Tibial nerve (tissue), 4 donors: ENCODE measurements at places on chromosomes 11 and 22. TPM values are rescaled to one million over a fixed set of nuclear protein-coding genes. Genes with fewer than 3 reads are reported as not detected.

- no peak for DNase-seq
Observed at GRCh38 chr11:36097219-36097650, 153.4 kb downstream of the LDLRAD3 start.

DNA sequence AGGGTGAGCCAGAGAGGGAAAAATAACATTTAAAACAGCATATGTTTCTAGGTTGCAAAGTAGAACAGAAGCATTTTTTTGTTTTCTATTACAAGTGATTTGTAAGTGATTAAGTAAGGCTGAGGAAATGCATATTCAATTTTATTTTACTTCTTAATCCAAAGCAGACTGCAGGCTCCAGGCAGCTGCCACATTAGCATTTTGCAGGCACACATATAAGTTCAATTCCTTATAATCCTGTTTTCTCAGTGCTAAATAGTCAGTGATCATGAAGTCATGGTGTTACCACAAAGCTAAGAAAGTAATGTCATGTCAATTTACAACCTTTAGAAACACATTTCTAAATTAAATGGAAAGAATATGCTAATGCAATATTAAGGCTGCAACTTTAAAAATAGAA, 149.8 kb downstream of the CNTN5 start:
- DNase-seq: no peak

- no peak for DNase-seq
Observed at GRCh38 chr11:120027546-120028180, 110.2 kb downstream of the TRIM29 start.

GRCh38 chr11:34721646-34722045, 100.8 kb downstream of the EHF start:
- DNase-seq: no peak

DNA sequence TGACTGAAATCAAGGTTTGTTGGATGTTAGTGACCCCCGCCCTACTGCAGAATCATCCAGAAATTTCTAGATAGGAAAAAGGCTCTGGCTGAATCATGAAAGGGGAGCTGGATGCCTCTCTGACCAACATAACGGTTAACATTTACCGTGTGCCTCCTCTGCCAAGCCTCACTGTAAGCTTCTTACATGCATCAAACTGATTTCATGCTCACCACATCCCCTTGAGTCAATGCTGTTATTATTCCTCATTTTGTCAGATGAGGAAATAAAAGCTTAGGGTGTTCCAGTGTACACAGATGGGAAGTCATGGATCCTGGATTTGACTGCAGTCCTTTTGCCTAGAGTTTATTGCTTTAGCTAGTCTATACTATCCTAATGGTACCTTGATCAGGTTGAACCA, 5.9 kb upstream of the HMOX1 start:
- DNase-seq: no peak

DNA sequence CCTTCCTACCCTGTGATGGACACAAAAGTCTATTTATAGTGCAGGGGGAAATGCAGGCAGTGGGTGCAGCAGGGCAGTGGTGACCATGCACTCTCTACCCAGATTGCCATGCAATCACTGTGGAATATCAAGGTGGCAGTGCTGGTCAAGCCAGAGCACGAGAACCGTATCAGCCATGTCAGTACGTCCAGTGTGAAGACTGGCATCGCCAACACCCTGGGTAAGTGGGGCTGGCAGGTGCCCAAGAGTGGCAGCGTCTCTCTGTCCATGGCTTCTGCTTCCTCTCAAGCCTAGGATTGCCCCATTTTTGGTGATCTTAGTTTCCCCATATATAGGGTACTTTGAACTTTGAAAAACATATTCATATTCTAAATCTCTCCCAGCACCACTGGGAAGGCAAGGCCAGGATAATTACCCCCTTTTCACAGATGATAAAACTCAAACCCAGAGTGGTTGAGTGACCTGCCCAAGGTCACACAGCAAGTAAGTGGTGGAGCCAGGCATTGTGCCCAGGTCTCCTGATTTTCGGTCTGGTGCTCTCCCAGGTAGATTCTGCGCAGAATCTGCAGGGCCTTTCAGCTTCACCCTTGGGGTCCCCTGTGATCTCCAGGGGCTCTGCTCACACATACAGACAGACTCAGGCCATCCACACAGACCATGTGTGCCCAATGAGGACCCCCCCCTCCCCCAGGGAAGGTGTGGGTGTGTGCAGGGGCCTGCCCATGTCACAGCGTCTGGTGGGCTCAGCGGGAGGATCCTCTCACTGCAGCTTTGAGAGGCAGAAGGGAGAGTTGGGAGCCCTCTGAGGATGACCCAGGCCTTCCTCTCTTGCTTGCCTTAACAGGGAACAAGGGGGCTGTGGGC, 7.1 kb downstream of the INPPL1 start:
- DNase-seq: no peak

- DNase-seq: no peak
Observed at GRCh38 chr11:69985641-69986439, 92.3 kb upstream of the ANO1 start.

GRCh38 chr11:46386005-46386578, 4.6 kb downstream of the MDK start:
- no peak for DNase-seq

DNA sequence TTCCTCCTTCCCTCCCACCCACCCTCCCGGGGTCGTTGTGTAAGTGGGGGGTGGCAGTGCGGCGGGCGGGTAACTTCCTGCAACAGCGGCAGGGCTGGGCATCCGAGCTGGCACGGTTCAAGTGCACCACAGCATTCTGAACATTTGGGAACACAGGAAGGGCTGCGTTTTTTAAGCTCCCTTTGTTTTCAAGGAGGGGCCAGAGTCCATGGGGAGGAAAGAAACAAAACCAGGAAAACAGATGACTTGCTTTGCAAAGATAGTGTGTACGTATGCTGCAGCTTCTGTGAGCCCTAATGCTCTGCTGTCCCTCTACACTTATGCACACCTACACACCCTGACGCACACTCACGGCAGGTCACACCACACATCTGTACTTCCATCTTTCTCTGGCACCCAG, 152.5 kb downstream of the FBXO7 start:
- no peak for DNase-seq

GRCh38 chr11:38517991-38518390, 1920.0 kb upstream of the RAG2 start:
- no peak for DNase-seq

GRCh38 chr11:12280838-12281565, 96.4 kb upstream of the PARVA start:
- DNase-seq: no peak

DNA sequence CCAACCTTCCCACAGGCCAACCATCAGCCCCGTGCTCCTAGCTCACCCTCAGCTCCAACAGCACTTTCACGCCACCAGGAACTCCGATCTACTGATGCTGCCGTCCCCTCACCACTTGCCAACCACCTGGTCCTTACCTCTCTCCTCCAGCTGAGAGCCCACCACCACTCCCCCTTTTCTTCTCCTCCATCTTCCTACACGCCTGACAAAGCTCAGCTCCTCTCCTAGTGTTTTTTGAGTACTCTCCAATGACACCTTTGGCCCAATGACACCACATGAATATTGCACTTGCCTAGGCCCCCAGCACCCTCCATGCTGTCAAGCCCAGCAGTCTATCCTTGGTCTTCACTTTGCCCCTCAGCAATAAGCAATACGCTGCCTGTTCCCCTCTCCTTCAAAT, 30.7 kb downstream of the HIRA start:
- DNase-seq: no peak

- DNase-seq: no peak
Observed at GRCh38 chr11:120256779-120257178, 16.8 kb downstream of the POU2F3 start.

GRCh38 chr22:39176143-39176713, 23.7 kb upstream of the CBX7 start:
- peak; percentile 44 for DNase-seq

DNA sequence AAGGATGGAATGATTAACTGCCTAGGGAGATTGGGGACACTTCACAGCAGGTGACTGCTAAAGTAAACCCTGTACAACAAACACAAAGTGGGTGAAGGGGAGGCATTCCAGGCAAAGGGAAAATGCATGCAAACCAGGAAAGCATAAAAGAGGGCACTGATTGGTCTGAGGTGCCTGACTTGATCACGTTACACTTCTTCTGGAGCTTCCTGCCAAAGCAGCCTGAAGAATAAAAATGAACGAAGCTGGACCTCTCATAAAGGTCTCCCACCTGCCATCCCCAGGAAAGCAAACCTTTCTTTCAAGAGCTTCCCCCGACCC, 46.7 kb upstream of the SCUBE2 start:
- no peak for DNase-seq

GRCh38 chr11:6111673-6112072, 4.2 kb downstream of the OR56B4 start:
- DNase-seq: no peak

DNA sequence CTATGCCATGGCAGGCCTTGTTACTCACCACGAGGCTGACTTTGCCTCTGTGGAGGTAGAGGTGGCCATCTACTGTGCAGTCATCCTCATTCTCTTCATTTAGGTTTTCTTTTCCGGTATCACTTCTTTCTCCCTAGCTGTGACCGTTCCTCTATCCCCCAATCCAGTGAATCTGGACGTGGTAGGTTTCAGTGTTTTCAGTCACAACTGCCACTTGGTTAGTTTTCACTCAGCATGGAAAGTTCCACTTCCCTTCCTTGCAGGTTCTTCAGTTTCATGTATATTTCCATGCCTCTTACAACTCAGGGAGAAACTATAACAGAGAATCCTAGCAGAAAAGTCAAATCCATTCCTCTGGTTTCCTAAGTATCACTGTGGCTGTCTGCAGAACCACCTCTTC, 1.9 kb downstream of the HPS4 start:
- DNase-seq: no peak

DNA sequence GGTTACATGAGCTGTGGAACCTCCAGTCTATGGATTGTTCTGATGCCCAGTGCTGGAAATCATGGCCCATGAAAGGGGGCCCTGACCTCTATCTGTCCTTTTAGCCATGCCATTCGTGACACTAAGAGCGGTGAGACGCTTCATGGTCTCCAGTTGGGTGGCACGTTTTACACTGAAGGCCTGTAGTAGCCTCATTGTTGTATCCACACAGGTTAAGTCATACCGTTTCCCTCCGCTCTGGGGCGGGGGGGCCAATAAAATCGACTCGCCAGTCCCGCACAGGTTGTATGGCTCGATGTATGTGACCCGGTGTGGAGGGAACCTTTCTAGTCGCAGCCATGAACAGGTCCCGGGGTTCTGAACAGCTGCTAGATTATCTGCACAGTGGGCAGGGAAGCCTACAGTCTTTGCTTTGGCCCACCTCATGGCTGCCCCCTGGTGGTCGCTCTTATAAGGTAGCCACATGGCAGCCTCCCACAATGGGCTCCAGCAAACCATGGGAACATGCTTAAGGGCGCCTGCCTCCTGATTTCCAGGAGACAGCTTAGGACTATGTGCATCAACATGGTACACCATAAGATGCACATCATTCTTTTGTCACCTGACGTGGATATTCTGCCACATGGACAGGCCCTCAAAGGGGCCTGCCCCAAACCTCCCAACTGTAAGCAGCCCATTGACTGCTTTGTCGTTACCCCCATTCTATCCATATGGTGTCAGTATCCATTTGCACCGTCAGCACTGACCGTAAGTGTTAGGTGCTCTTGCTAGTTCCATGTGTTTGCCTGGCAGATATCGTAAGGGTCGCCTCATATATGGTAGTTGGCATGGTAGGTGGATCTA, 19.7 kb upstream of the APOL3 start:
- peak; percentile 84 for DNase-seq

GRCh38 chr22:20526628-20527355, 19.4 kb downstream of the MED15 start:
- DNase-seq: no peak

DNA sequence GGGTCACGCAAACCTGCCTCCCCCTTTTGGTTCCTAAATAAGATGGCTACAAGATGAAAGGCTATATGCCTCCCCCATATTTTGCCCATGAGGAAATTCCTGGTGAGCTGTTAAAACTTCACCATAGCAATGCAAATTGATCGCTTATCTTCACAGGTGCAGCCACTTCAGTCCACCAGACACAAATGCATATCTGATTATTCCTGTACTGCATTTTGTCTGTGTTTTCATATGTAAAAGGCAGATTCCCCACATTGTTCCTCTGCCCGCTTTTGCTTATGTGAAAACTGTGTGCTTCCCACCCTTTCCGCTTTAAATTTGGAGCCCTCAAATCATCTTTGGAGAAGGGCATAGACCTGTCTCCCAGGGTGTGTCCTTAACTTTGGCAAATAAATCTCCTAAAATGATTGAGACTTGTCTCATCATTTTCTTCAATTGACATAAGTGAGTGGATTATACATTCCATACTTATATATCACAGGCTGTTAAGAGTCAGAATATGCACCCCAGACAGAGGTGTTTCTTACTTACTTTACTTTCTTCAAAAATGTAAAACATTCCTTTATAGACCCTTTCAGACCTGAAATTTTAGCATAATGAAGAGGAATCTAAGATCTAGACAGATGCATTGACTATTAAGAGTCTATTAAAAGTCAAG, 116.4 kb downstream of the CASP12 start:
- DNase-seq: no peak

TRIM49 gene
- not detected for total RNA-seq

MYOD1 gene
- total RNA-seq: not detected

RPUSD4 gene
- total RNA-seq: 18.3 TPM

NLRP14 gene
- 0.59 TPM for total RNA-seq

TMEM86A gene
- total RNA-seq: 5.4 TPM

NAALADL1 gene
- 18.6 TPM for total RNA-seq

APOBEC3H gene
- not detected for total RNA-seq

MUC5B gene
- 0.22 TPM for total RNA-seq

GTPBP1 gene
- 61.2 TPM for total RNA-seq

OR51F1 gene
- not detected for total RNA-seq

CALCA gene
- total RNA-seq: not detected
